ENCODE measurements at places on chromosomes 5 and 9. TPM values are rescaled to one million over a fixed set of nuclear protein-coding genes. Genes with fewer than 3 reads are reported as not detected.

GRCh38 chr9:115350548-115350947 is 232.6 kb upstream of the TNC start:
- DNase-seq: no peak

DNA sequence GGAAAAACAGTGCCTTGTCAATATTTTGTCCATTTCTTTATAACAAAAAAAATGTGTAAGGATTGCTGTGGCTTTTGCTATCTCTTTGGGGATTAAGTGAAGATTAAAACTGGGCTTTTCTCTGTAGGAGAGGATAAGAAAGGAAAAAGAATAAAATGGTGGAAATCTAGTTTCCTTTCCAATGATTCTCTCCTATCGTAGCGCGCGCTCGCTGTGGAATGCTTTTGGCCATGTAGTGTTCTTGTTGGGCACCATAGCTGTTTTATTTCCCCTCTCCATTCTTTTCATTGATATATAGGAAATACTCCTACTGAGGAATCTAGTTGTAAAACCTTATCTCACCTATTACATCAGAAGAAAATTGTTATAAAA is 1.5 kb downstream of the STXBP1 start:
- DNase-seq: no peak

HAVCR2 gene
- 14.9 TPM for total RNA-seq

DNA sequence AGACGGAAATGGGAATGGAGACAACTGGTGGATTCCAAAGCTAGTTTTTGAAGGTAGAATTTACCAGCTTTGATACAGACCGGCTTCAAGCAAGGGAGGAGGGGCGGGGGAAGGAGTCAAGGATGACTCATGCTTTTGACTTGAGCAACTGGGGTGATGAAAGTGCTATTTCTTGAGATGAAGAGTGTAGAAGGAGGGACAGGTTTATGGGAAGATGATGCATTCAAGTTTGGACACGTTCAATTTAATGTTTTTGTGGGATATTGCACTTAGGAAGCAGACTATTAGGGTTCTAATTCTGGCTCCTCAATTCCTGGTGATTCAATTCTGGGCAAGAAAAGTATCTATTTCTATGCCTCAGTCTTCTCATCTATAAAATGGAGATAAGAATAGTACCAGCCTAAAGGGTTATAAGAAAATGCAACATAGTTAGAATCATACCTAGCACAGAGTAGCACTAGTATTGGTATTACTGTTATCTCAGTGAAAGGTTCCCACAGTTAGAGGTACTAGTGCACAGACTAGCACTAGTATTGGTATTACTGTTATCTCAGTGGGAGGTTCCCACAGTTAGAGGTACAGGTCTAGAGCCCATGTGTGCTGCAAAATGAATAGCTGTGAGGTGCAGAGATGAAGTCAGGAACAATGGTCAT is 4.6 kb downstream of the NIPAL4 start:
- peak; percentile 22 for DNase-seq

GRCh38 chr9:15509931-15510788 is 610 bp downstream of the PSIP1 start:
- DNase-seq: no peak

DNA sequence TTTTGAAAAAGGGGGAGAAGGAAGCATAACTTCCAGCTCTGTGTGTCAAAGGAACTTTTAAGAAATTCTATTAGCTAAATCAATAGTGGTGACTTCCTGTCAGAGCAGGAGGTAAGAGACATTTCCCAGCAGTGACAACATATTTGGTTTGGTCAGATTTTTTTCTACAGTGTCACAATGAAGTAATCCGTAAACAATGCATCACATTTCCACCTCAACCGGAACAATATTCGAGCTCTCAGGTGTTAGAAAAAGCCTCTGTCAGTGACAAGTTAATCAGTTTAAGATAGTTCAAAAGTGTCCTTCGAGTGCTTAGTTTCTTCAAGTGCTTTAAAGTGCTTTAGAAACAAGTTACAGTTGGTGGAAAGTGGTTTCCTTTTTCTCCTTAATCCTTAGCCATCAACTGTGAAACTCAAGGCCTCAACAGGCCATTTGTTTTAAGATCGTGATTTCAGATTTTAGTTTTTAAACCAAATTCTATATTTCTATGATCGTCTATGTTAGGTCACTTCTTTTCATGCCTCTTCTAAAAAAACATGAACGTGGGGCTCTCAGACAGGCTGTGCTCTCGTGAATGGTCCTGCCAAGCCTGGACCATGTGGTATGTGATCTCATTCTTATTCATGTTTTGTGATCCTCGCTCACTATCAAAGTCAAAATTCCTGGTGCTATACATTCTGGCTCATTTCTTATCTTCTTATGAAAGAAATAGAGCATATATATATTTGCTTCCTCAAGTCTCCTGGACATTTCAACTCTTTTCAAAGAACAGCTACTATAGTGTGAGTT is 181.9 kb upstream of the HMHB1 start:
- DNase-seq: no peak

GRCh38 chr9:96674906-96675538 is 19.9 kb upstream of the PRXL2C start:
- DNase-seq: no peak

- no peak for DNase-seq
Measured at GRCh38 chr5:122507581-122507980, 195.5 kb downstream of the SNCAIP start.

DNA sequence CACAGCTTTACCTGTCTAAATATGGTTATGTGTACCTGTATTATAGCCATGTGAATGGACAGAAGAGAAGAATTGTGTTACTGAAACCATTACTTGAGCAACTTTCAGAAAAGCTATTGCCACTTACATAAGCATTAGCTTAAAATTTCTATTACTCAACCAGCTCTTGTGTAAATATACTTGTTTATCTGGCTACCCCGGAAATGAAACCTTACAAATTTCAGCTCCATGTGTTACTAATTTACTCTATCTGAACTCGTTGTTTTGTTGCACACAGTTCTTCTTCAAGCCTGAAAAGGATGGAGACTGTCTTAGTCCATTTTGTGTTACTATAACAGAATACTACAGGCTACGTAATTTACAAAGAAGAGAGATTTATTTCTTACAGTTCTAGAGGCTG is 22.5 kb upstream of the ADAMTSL1 start:
- no peak for DNase-seq

CFAP90 gene
- 0.13 TPM for total RNA-seq

- no peak for DNase-seq
Measured at GRCh38 chr9:14937216-14937615, 27.0 kb upstream of the FREM1 start.

DNA sequence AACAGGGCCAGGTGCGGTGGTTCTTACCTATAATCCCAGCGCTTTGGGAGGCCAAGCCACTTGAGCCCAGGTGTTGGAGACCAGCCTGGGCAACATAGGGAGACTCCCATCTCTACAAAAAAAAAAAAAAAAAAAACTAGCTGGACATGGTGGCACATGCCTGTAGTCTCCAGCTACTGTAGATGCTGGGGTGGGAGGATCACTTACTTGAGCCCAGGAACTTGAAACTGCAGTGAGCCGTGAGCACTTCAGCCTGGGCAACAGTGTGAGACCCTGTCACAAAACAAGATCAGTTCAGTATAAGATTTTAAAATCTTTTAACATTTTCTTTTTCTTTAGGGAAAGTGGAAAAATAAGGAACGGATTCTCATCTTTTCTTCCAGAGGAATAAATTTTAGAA is 2.5 kb downstream of the BRIX1 start:
- DNase-seq: no peak

SKP2 gene
- total RNA-seq: 15.1 TPM

GRCh38 chr5:40569546-40570270 is 110.0 kb upstream of the PTGER4 start:
- no peak for DNase-seq

DNA sequence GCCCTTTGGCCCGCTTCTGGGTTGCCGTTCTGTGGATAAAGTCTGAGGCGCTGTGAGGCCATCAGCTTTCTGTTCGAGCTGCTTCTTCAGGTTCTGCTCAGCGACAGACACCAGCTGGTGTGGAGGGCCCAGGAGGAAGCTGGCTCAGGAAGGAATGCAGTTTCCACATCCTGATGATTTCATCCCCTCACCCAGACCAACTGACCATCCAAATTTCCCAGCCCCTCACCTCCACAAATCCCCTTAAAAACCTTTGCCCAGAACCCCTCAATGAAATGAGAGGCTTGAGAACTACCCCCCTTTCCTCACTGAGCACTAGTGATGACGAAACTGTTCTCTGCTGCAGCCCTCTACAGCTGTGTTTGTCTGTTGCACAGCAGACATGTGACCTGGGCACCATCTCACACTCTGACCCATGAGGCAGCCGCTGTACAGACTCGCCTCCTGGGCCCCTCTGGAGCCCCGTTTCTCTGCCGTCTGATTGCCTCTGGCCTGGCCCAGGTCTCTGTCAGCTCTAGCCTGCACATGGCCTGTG is 45.4 kb downstream of the SPATA31C2 start:
- DNase-seq: no peak

GRCh38 chr5:127870914-127871313 is 167.7 kb downstream of the CCDC192 start:
- no peak for DNase-seq

MYMK gene
- not detected for total RNA-seq

DNA sequence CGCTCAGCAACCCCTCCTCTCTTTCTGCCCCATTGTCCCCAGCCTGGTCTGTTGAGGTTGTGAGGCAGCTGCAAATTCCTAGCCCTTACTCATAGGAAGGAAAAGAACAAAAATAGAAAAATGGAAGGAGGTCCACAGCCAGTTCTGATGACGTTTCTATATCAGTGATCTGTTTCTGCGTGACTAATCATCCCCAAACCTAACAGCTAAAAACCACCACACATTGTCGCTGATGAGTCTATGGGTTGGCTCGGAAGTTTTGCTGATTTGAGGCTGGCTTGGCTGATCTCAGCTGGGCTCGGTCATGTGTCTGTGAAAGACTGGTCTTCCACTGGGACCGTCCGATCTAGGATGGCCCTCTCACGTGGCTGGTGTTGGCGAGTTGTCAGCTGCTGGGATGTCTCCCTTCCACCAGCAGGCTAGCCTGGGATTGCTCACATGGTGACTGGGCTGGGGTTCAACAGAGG is 200.6 kb upstream of the ZNF618 start:
- DNase-seq: no peak

DNA sequence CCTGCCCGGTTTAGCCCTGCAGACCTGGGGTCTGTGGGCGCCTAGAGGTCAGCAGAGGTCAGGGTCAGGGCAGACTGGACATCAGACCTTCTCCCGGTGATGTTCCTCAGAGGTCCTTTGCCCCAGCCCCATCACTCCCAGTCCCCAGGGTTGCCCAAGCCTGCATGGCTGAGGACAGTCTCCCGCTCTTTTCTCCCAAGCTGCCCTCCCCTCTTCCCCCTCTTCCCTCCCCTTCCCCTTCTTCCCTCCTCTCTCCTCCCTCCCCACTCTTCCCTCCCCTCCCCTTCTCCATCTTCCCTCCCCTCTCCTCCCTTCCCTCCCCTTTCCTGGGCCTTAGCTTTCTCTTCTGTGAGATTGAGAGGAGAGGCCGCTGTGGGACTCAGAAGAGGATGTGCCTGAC is 10.4 kb downstream of the LHX3 start:
- DNase-seq: no peak

PCDHGA4 gene
- 4.7 TPM for total RNA-seq

DNA sequence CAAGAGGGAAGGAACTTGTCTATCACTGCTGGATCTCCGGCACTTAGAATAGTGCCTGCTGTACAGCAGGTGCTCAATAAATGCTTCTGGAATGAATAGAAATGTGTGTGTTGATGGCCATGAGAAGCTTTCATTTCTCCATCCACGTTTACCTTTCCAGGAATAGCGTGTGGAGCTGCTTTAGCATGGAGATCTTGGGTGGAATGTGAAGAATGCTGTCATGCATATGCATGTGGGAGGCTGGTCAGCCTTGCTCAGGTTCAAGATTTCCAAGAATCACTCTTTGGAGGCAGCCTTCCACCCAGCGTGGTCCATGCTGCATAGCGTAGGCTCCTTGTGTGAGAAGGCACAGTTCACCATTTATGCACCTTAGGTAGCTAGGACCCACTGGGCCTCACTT is 19.2 kb downstream of the COL15A1 start:
- no peak for DNase-seq

DNA sequence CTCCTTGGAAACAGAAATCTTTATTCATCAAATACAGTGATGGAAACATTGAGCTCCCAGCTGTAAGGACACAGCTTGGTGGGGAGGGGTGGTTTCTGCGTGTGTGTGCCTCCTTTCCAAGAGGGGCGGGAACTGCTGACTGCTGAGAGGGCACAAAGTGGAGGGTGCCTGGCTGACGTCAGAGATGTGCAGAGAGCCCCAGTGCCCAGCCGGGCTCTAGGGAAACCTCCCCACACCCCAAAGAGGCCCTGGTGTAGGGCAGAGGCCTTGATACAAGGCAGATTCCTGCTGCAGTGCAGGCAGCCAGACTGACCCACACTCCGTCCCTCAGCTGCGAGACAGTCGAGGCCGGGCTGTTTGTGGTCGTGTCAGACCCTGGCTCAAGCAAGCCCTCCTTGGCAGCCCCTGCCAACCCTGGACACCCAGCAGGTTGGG is 191.0 kb downstream of the CACNA1B start:
- DNase-seq: peak; percentile 86

- no peak for DNase-seq
Measured at GRCh38 chr5:52802272-52802973, 14.7 kb downstream of the ITGA1 start.

DNA sequence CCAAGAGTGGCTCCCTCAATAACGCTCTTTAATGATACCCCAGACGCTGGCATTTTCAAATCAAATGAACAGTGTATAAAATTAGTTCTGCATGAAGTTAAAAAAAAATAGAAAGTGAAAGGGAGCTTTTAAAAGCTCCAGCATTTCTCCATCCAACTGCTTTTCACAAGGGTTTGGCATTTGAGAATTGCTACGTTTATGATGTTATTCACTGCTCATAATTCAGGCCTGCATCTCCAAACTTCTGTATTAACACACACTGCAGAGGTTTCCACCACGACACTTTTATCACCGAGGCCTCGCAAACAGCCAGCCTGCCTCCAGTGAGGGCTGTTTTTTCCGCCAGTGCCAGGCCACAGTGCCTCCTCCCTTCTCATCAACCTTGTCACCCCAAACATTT is 205.5 kb upstream of the EFNA5 start:
- DNase-seq: no peak

GRCh38 chr5:11234501-11234911 is 473.5 kb upstream of the DAP start:
- DNase-seq: no peak

GRCh38 chr5:174211277-174211626 is 165.7 kb downstream of the NSG2 start:
- no peak for DNase-seq
